ENCODE measurements at places on chromosomes 3 and 15. TPM values are rescaled to one million over a fixed set of nuclear protein-coding genes. Genes with fewer than 3 reads are reported as not detected.

- DNase-seq = no peak
These were observed 472.5 kb upstream of the SGO1 start for GRCh38 chr3:20658491-20658890.

DNA sequence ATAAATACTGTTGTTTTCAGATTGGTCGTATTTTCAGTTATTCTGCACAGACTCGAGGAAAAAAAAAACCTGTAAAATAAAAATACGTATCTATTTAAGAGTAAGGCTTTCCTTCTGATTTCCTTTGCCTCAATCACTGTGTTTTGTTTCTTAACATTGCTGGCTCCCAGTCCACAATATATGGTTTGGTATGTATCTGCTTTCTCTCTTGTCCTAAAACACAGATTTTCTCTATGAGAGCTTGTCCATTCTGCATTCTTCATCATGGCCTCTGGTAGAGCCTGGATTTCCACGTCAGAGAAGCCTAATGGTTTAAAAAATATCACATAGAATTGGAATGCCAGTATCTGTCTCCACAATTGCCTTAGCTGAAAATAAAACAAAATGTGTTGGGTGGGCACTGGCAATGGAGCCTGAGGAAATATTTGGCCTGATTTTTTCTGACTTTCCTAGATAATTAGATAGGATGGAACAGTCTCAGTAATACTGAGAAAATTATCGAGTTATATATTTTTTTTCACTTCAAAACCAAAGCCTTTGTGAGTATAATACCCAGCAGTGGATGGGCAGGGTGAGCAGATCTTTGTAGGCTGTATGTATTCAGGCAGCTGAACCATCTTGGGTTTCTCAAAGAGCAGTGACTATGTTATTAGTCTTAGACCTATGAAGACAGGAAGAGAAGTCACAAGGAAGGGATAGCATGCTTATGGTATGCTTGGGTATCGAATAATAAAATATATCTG is 1.9 kb downstream of the CD200 start:
- DNase-seq = no peak

GRCh38 chr3:122927726-122928125 is 99.8 kb downstream of the SEMA5B start:
- DNase-seq = no peak

DNA sequence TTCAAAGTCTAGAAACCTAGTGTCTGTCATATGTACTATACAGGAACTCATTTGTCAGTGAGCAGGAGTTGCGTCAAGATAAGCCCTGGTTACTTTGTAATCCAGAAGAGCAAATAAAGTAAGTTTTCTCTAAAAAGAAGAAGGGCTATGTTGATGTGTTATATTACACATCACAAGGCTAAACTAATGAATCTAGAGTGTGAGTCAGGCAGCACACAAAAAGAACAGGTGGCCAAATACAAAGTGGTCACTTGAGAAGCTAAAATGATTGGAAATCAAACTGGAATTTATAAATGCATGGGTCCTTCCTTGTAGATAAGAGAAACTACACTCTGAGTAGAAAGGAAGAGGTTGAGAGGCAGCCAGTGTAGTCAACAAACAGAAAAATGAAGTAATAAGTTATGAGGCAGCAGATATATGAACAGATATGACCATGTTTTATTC is 771.6 kb downstream of the DIPK2A start:
- DNase-seq = no peak

Gene CADPS
- not detected for total RNA-seq

Gene MRPS22
- 31.1 TPM for total RNA-seq

Gene PLSCR4
- total RNA-seq = 18.9 TPM
